ENCODE measurements at places on chromosomes 5 and 9.

- no peak for DNase-seq
Observed at GRCh38 chr5:126438868-126439267, 15.7 kb downstream of the GRAMD2B start.

- DNase-seq, result peak; percentile 99
Observed at GRCh38 chr9:115591584-115591984, 473.6 kb upstream of the TNC start.

DNA sequence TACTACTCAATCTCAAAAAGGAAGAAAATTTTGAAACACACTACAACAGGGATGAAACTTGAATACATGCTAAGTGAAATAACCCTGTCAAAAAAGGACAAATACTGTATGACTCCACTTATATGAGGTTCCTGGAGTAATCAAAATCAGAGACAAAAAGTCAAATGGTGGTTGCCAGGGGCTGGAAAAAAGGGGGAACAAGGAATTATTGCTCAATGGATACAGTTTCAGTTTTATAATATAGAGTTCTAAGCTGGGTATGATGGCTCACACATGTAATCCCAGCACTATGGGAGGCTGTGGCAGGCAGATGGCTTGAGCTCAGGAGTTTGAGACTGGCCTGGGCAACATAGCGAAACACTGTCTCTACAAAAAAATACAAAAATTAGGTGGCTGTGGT, 29.0 kb downstream of the ETF1 start:
- DNase-seq, result no peak

- no peak for DNase-seq
Observed at GRCh38 chr5:150510460-150511263, 2.7 kb downstream of the NDST1 start.

DNA sequence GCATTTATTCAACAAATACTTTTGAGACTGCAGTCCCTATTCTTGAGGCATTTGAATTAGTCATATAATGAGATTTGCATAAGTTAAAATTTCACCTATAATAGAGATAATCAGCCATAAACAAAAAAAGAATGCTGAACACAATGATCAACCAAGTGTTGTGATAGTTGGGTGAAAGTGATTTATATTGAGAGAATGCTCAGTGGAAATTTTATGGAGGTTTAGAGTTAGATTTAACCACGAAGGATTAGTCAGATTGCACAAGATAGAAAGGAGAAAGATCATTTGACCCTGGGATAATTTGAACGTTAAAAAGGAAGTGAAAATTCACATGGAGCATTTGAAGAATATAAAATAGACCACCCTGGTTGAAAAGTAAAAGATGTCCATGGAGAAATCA, 356.2 kb downstream of the NPR3 start:
- no peak for DNase-seq

DNA sequence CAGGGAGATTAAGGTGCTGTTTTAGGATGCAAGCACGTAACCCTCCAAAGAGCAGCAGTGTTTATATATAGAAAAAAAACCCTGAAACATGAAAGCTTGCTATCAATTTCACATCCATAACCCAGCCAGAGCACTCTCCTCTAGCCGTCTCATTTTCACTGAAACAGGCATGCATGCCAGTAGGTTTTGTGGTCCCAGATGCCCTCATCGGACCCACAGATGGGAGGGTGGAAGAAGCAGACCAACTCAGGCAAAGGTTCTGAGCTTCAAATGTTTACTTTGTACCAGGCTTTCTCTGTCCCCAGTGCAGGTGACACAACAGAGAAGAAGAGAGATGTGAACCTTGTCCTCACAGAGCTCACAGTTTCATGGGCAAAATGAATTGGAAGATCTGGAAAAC, 127.4 kb upstream of the ATP10B start:
- no peak for DNase-seq

- DNase-seq, result peak; percentile 66
Observed at GRCh38 chr5:93789173-93790067, 48.0 kb upstream of the POU5F2 start.

GRCh38 chr9:78393340-78393739, 96.4 kb downstream of the PSAT1 start:
- no peak for DNase-seq

DNA sequence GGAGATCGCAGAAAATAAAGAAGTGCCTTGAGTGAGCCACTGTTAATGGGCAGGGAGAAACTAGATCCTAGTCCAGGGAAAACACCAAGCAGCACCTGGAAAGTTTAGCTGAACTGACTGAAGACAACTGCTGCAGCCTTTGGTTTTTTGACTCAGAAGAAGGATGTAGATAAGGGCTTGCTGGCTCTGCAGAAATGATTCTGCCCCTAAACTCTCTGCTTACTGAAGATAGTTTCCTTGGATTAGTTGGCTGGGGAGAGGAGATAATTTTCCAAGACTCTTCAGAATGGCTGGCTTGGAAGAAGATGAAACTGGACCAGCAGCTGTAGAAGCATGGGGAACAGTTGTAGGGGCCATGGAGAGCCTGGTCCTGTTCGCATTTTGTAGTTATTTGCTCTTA, 471.8 kb downstream of the KDM4C start:
- no peak for DNase-seq

- no peak for DNase-seq
Observed at GRCh38 chr5:150055326-150056074, 30.9 kb downstream of the CSF1R start.

DNA sequence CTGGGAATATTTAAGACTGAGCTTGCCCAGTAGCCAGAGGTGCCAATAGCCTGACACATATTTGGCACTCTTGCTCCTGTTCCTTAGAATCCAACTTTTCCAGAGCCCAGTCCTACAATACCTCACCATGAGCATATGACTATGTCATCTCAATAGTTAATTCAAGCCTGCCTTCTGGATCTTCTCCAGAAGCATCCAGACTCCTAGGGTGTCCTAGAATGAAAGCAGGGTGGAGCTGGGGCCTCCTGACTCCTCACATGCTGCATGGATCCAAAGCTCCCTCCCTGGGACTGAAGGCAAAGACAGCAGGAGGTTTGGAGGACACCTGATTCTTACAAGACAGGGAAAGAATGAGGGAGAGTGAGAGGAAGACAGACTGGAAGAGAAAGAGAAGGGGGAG, 37.9 kb downstream of the SH3TC2 start:
- no peak for DNase-seq

Measured in HFF-Myc (cell line).